ENCODE measurements at places on chromosomes 12 and 14. TPM values are rescaled to one million over a fixed set of nuclear protein-coding genes. Genes with fewer than 3 reads are reported as not detected.
A peak's percentile ranks its signal among the peaks of the same experiment; 100 is the strongest.

CACNA1C gene
- 1.6 TPM for total RNA-seq

SERPINA9 gene
- not detected for total RNA-seq

SPIC gene
- total RNA-seq: not detected

TCHP gene
- 31.4 TPM for total RNA-seq

NRDE2 gene
- 24.1 TPM for total RNA-seq

PLCZ1 gene
- total RNA-seq: not detected

MYO1H gene
- total RNA-seq: not detected

VPS29 gene
- 89.0 TPM for total RNA-seq

AVPR1A gene
- total RNA-seq: not detected

NTN4 gene
- total RNA-seq: 6.0 TPM

JPH4 gene
- total RNA-seq: 1.4 TPM

PITPNM2 gene
- 9.5 TPM for total RNA-seq

DNA sequence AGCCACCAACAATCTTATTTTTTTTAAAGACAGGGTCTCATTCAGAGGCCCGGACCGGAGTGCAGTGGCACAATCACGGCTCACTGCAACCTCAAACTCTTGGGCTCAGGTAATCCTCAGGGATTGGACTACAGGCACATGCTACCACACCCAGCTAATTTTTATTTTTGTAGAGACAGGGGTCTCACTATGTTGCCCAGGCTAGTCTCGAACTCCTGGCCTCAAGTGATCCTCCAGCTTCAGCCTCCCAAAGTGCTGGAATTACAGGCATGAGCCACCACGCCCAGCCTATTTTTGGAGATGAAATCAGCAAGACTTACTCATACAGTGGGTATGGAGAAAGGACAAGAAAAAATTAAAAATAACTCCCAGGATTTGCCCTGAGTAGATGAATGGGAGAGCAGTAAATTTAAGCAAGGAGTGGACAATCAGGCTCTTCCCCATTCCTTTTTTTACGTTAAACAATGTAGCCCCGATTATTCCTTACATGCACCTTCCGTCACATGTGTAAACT, 13.2 kb downstream of the FMNL3 start:
- no peak overlapping the region for H3K27ac ChIP-seq
- H3K27me3 ChIP-seq: no peaks in the 10 kb centered on the region
- peaks cover 17% of the 10 kb centered on the region for H3K4me1 ChIP-seq
- DNase-seq: no peak

- H3K27ac ChIP-seq: no peak overlapping the region
- no peak for DNase-seq
- no peak overlapping the region for H3K4me3 ChIP-seq
- H3K36me3 ChIP-seq: no peaks in the 10 kb centered on the region
- peaks cover 19% of the 10 kb centered on the region for H3K4me1 ChIP-seq
Observed at GRCh38 chr14:20846560-20846959, 43.9 kb upstream of the RNASE1 start.

GRCh38 chr14:68345738-68346137, 447.1 kb downstream of the ZFP36L1 start:
- peaks cover 14% of the 10 kb centered on the region for H3K36me3 ChIP-seq
- no peak overlapping the region for H3K4me3 ChIP-seq
- peaks cover 40% of the 10 kb centered on the region for H3K4me1 ChIP-seq
- H3K27me3 ChIP-seq: no peaks in the 10 kb centered on the region
- no peak for DNase-seq
- no peak overlapping the region for H3K27ac ChIP-seq

GRCh38 chr12:39331539-39332261, 111.2 kb downstream of the KIF21A start:
- H3K27ac ChIP-seq: no peak overlapping the region
- DNase-seq: no peak
- no peaks in the 10 kb centered on the region for H3K4me1 ChIP-seq
- H3K4me3 ChIP-seq: no peak overlapping the region
- H3K36me3 ChIP-seq: peaks cover 13% of the 10 kb centered on the region

GRCh38 chr12:52874573-52875435, 26.0 kb upstream of the KRT78 start:
- peak overlapping the region; percentile 61 for H3K4me3 ChIP-seq
- DNase-seq: no peak
- H3K27ac ChIP-seq: peak overlapping the region; percentile 15
- peaks cover 35% of the 10 kb centered on the region for H3K27me3 ChIP-seq
- H3K4me1 ChIP-seq: peaks cover 21% of the 10 kb centered on the region
- no peaks in the 10 kb centered on the region for H3K36me3 ChIP-seq

DNA sequence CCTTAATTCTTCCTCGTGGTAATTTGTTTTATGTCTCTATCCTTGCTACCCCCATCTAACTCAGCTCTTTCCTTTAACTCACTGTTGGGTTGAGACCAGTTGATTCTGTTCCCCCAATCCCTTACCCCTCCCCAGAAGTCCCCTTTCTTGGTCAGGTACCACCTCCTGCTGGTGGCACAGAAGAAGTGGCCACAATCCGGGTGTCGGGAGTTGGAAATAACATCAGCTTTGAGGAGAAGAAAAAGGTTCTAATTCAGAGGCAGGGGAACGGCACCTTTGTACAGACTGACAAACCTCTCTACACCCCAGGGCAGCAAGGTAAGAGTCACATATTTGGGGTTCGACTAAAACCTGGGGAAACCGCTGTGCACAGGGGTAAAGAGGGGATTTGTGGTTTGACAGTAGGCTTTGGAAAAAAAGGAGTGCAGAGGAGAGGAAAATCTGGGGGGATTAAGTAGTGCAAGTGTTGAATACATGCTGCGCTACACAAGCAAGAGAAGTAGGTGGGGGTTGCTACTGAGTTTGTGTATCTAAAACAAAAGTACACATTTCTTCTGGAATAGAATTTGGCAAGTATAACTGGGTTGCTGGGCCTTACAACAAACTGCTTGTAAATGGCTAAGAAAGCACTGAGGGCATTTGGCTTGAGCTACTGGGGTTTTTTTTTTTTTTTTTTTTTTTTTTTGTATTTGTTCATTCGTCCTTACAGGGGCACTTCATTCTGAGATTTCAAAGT, 1.3 kb downstream of the A2ML1 start:
- DNase-seq: peak; percentile 28
- H3K4me1 ChIP-seq: no peaks in the 10 kb centered on the region
- H3K27ac ChIP-seq: no peak overlapping the region
- peaks cover 4% of the 10 kb centered on the region for H3K36me3 ChIP-seq

GRCh38 chr14:92613008-92613658, 99.6 kb downstream of the RIN3 start:
- H3K36me3 ChIP-seq: peaks cover 4% of the 10 kb centered on the region
- DNase-seq: peak; percentile 54
- peaks cover 4% of the 10 kb centered on the region for H3K4me1 ChIP-seq
- no peaks in the 10 kb centered on the region for H3K27me3 ChIP-seq
- no peak overlapping the region for H3K27ac ChIP-seq
- H3K4me3 ChIP-seq: no peak overlapping the region

DNA sequence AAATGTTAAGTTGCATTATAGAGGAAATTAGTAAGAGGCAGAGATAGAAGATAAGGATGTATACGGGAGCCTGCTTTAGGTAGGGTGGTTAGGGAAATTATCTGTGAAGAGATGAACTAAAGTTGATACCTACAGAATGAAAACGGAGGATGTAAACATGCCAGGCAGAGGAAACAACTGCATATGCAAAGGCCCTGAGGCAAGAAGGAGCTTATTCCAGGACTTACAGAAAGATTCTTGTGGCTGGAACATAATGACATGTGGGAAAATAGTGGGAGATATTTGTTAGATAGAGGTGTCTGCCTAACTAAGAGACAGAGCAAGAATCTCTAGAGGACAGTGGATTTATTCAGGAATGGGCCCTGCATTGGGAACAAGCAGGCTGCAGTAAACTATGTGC, 16.2 kb upstream of the SERPINA1 start:
- no peaks in the 10 kb centered on the region for H3K4me1 ChIP-seq
- peaks cover 3% of the 10 kb centered on the region for H3K36me3 ChIP-seq

- no peaks in the 10 kb centered on the region for H3K36me3 ChIP-seq
- no peaks in the 10 kb centered on the region for H3K4me1 ChIP-seq
- H3K27ac ChIP-seq: no peak overlapping the region
Observed at GRCh38 chr12:107355004-107355565, 261.7 kb upstream of the CRY1 start.

- no peaks in the 10 kb centered on the region for H3K36me3 ChIP-seq
- no peak overlapping the region for H3K4me3 ChIP-seq
- H3K4me1 ChIP-seq: peaks cover 3% of the 10 kb centered on the region
- H3K27me3 ChIP-seq: no peaks in the 10 kb centered on the region
Observed at GRCh38 chr12:68210875-68211274, 14.7 kb downstream of the IL26 start.

DNA sequence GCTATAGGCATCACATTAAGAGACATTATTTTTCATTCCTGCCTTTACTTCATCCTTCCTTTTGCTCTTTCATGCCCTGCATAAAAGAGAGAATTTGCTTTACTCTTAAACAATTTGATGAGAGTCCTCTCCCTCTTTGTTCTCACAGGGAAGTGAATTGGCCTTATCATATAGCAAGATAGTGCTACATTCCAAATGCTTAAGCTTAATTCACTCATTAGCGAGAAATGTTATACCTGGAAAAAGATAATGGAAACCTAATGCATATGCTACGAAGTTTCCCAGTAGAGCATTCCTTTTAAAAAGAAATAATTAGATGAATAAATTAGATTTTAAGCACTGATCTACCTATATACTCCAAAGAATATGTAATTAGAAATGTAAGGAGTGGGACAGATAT, 798.8 kb downstream of the C12orf50 start:
- no peaks in the 10 kb centered on the region for H3K36me3 ChIP-seq
- no peak overlapping the region for H3K27ac ChIP-seq
- no peak overlapping the region for H3K4me3 ChIP-seq
- no peaks in the 10 kb centered on the region for H3K27me3 ChIP-seq
- no peaks in the 10 kb centered on the region for H3K4me1 ChIP-seq
- DNase-seq: no peak

DNA sequence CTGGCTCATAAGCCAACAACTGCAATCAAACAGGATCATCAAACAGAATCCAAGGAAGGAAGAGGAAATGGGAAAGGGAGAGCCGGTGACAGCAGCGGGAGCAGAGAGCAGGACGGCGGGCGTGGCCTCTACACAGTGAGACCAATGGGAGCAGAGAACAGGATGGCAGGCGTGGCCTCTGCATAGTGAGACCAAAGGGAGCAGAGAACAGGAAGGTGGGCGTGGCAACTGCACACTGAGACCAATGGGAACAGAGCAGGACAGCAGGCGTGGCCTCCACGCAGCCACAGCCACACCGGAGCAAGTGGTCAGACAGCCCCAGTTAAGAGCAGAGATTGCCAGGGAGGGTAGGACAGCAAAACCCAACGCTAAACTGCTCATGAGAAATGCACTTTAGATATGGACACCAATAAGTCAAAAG, 16.4 kb downstream of the LRCOL1 start:
- H3K27me3 ChIP-seq: peaks cover 39% of the 10 kb centered on the region
- no peak overlapping the region for H3K27ac ChIP-seq
- H3K4me1 ChIP-seq: peaks cover 21% of the 10 kb centered on the region
- peak; percentile 89 for DNase-seq

DNA sequence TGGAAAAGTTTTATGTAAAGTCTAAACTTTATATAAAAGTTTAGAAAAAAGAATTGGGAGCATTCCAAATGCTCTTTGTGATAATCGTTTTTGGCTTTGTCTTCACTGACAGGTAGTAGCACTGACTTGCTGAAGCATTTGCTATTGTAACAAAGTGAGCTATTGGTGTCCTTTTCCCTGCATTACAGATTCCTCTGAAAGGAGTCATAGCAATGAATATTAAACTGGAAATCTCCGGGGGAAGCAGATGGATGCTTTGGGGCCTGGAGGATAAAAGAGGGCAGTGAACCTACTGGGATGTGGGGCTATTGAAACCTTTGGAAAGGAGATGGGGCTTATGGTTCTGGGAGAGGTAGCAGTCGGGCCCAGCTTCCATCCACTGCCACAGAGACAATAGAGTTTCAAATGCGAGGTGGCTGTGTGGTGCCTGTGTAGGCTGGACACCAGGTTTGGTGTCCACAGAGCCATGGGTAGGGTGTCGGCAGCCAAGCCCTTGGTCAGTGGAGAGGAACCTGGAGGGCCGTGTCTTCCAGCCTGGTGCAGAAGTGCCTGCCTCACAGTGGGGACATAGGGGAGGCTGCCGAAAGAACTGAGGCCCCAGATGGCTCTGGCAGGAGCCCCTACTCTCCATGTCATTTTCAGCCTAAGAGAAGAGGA, 10.1 kb downstream of the GSG1 start:
- H3K4me1 ChIP-seq: peaks cover 19% of the 10 kb centered on the region
- DNase-seq: no peak
- no peak overlapping the region for H3K4me3 ChIP-seq
- no peaks in the 10 kb centered on the region for H3K36me3 ChIP-seq

DNA sequence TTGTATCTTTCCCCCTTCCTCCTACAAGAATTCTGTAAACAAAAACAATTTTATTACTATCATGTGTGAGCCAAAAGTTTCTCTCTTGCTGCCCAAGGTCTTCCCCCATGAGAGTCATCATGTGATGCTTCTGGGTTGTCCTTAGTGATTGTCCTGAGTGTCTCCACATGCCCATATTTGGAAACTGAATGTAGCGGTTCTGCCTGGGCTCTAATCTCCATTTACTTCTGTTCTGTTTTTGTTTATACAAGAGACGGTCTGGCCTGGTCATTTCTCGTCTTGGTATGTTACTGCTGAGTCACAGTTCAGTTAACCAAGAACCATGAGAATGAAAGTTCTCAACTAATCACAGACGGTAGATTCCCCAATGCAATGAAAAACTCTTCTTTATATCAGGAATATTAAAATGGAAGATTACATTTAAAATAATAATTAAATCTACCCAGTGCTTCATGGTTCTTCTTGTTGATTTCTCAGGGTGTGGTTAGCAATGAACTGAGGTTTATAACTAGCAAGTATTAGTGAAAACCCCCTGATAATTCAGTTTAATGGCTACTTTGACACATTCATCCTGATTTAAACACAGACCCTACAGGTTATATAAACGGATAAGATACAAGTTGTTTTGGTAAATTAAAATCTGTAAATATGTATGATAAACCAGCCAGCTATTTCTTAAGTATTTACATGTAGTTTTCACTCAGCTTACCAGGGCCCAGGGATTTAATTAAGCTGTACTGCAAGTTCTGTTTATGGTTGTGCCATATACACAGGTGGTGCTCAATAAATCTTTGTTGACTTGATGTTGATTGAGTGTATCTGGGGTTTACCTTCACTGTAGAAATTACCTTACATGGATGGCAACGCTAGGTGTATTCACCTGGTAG, 81.1 kb downstream of the PELI2 start:
- H3K27ac ChIP-seq: no peak overlapping the region
- H3K4me3 ChIP-seq: no peak overlapping the region
- peaks cover 13% of the 10 kb centered on the region for H3K4me1 ChIP-seq

- H3K4me3 ChIP-seq: no peak overlapping the region
- H3K36me3 ChIP-seq: peaks cover 6% of the 10 kb centered on the region
- no peak for DNase-seq
Observed at GRCh38 chr12:25699454-25699853, 146.4 kb upstream of the LMNTD1 start.

GRCh38 chr12:18576104-18576626, 161.6 kb downstream of the PLCZ1 start:
- H3K27ac ChIP-seq: no peak overlapping the region
- H3K27me3 ChIP-seq: no peaks in the 10 kb centered on the region
- no peaks in the 10 kb centered on the region for H3K36me3 ChIP-seq
- no peaks in the 10 kb centered on the region for H3K4me1 ChIP-seq

- H3K36me3 ChIP-seq: peaks cover 8% of the 10 kb centered on the region
- no peaks in the 10 kb centered on the region for H3K27me3 ChIP-seq
- peaks cover 22% of the 10 kb centered on the region for H3K4me1 ChIP-seq
- no peak for DNase-seq
- H3K4me3 ChIP-seq: peak overlapping the region; percentile 7
Observed at GRCh38 chr12:12272869-12273268, 6.0 kb upstream of the LRP6 start.

GRCh38 chr12:18207266-18207665, 54.1 kb upstream of the PIK3C2G start:
- DNase-seq: no peak
- no peak overlapping the region for H3K27ac ChIP-seq
- no peaks in the 10 kb centered on the region for H3K36me3 ChIP-seq

Measured in neural crest cell (in vitro differentiated cells).